NK-92 treated with Interleukin-12 subunit alpha and Interleukin-12 subunit beta, amount 100 ng/mL, for 24 hours (cell line): ENCODE measurements at places on chromosomes 7 and 10.

DNA sequence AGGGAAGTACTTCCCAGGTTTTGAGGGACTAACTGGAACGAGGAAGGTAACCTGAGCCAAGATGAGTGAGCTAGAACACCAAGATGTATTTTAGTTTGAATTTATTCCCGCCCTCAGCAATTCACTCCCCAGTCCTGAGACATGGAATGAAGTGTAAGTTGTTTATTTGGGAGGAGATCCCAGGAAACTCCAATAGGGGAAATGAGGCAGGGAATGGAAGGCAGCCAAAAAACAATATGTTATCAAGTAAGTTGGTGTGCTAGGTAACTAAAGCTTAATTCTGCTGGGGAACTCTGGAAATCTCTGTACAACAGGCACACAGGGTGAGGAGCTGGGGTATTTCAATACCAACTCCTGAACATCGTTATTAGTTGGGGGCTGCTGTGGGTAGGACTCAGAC, 189.7 kb upstream of the HDAC9 start:
- no peak for DNase-seq

- no peak for DNase-seq
Observed at GRCh38 chr7:148676291-148676690, 22.4 kb upstream of the CUL1 start.

DNA sequence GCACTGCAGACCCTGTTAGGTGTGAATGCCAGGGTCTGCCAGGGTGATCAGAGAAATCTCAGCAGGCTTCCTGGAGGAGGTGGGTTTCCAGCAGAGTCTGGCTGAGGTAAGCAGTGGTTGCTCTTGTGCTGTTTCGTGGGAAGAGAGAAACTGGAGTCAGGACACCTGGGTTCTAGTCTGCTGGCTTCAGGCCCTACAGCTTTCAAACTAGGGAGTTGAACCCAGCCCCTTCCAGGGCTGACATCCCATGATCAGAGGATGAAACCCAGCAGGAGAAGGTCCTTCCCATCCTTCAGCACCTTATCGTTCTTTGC, 116.8 kb downstream of the CDH23 start:
- no peak for DNase-seq

- no peak for DNase-seq
Observed at GRCh38 chr10:17698696-17699095, 53.3 kb upstream of the TMEM236 start.

DNA sequence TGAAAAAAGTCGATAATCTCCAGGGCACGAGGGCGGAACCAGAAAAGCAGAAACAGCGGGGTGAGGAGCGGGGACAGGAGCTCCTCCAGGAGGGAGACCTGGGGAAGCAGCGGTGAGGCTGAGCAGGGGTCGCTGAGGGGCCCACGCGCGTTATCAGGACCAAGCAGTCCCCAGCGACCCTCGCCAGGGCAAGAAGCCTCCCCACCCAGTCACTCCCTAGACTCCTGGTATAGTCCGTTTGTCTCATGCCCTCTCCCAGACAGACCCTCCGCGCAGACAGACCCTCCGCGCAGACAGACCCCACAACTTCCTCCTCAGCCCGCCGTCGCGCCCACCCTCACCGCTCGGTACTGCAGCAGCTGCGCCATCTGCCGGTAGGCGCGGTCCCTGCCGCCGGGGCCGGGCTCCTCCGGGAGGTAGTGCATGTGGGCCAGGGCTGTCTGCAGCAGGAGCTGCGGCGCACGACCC, 6.3 kb downstream of the ATG9B start:
- DNase-seq: no peak

GRCh38 chr10:38038107-38038931, 27.8 kb downstream of the ZNF33A start:
- no peak for DNase-seq

DNA sequence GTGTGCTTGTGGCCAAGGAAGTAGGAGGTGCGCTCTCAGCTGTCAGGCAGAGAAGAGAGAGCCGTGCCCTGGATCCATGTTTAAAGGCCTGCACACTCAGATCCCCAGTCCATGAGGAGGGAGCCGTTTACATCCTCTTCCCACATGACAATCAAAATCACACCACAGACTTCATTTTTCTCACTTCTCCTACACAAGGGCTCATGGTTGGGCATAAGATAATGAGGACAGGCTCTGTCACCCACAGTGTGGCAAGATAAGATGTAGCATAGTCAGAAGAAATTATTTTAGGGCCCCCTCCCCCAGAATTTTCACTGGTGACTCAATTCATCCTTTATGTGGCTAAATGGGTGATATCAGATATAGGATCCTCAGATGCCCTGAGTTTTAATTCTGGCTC, 35.9 kb upstream of the INHBA start:
- DNase-seq: no peak

DNA sequence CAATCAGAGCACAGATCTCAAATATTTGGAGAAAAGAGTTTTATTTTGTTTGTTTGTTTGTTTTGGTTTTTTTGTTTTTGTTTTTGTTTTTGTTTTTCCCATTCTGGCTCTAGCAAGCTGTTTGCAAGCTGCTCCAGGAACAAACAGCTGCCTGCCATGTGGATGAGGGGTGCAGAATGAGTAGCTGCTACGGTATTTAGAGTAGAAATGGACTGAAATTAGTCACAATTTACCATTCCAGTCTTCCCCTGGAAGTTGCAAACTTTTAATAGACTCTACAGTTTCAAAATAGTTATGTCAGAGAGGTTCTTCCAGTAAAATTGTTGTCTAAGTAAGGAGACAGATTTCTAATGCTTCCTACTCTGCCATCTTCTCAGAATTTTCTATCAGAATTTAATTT, 27.1 kb upstream of the TAS2R16 start:
- DNase-seq: no peak

DNA sequence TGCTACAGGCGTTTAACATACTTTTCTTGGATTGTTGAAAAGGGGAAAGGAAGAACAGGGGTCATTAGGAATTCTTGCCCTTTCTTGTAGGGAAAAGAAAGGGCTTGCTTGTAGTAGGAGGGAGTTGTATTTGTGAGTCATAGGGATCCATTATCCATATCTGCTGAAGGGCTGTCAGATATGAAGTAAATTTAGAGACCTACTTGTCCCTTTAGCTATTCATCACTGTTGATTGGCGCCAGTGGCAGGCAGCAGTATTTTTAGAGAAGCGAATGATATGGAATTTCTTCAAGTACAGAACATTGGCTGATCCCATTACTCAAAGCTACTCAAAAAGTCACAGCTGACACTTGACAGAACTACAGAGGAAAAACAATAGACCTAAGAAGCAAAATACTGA, 97.7 kb downstream of the CELF2 start:
- no peak for DNase-seq

DNA sequence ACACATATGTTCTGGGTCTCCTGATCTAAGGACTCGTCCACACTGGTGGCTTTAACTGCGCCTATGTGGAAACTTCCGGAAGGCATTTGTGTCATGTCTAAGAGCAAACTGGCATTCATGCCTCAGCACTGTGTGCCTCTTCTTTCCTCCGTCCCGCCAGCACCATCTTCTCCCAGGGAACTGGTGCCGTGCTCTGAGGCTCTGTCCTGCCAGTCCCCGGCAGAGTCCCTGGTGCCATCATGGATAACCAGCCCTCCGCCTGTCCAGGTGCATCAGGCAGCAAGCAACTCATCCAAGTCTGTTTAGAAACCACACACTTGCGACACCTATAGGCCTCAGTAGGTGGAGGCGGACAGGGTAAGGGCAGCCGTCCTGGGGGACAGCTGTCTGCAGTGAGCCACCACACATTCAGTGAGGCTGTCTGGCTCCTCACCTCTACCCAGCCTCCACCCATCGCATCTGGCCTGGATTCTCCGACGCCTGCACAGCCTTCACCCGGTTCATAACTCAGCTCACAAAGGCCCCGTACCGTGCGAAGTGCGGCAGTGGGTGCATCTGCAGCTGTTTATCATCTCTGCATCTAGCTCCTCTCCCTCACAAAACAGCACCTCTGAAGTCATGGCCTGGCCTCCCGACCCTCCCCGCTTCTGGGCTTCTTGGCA, 162.7 kb downstream of the DIP2C start:
- no peak for DNase-seq

- DNase-seq: no peak
Observed at GRCh38 chr7:151017370-151017952, 6.8 kb downstream of the ATG9B start.

DNA sequence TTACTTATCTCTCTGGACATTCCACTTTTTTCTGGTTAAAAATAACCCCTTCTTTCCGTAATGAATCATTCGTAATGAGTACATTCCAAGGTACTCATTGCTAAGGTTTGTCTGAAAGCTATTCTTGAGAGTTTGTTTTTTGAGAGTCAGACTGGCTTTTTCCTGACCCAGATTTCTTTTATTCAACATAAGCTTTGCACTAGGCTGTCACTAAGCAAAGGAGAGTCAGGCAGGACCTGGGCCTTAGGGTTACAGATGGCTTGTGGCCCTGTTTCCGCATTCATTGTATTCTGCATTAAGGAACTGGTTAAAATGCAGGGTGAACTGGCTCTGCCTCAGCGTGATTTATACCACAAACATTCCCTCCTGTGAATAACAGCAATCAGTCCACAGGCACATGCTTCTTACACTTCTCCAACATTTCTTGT, 84.1 kb downstream of the POM121L12 start:
- DNase-seq: no peak

- DNase-seq: peak; percentile 82
Observed at GRCh38 chr7:96321658-96322372, at the start of gene SLC25A13. Gene SLC25A13 (minus strand): TSS chr7:96322098. CDS start chr7:96321956, 142 bp downstream.

GRCh38 chr10:79445977-79446757, 743 bp upstream of the ZCCHC24 start:
- no peak for DNase-seq

DNA sequence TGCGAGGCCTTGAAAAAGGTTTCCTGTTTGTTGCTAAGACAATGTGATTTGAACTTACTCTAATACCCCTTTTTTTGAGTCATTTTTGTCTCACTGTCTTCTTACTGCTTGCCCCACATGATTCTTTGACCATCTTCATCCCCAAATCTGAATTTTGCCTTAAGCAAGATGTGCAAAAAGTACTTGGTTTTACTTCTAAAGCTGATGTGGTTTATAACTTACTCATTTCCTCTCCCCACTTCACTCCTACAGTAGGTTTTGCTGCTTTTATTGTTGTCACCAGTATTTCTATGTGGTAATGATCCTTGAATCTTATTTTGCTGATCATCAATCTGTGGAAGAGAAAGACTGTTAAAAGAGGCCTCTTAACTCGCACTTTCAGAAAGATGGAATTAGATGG, 396.4 kb downstream of the SDK1 start:
- DNase-seq: no peak

DNA sequence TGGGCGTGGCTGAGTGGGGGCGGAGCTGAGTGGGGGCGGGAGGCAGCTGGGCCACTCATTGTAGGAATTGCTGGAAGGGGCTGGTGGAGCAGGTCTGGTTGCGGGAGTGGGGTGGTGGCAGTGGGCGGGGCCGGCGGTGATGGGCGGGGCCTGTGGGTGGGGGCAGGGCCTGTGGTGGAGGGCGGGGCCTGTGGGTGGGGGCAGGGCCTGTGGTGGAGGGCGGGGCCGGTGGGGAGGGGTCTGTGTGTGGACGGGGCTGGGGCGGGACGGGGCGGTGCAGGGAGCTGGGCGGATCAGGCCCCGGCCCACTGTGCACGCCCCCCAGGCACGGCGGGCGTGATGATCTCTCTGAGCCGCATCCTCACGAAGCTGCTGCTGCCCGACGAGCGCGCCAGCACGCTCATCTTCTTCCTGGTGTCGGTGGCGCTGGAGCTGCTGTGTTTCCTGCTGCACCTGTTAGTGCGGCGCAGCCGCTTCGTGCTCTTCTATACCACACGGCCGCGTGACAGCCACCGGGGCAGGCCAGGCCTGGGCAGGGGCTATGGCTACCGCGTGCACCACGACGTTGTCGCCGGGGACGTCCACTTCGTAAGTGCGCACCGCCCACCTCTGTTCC, 14.0 kb downstream of the SLC29A4 start:
- no peak for DNase-seq

GRCh38 chr7:96539471-96539870, 170.2 kb downstream of the SEM1 start:
- no peak for DNase-seq

DNA sequence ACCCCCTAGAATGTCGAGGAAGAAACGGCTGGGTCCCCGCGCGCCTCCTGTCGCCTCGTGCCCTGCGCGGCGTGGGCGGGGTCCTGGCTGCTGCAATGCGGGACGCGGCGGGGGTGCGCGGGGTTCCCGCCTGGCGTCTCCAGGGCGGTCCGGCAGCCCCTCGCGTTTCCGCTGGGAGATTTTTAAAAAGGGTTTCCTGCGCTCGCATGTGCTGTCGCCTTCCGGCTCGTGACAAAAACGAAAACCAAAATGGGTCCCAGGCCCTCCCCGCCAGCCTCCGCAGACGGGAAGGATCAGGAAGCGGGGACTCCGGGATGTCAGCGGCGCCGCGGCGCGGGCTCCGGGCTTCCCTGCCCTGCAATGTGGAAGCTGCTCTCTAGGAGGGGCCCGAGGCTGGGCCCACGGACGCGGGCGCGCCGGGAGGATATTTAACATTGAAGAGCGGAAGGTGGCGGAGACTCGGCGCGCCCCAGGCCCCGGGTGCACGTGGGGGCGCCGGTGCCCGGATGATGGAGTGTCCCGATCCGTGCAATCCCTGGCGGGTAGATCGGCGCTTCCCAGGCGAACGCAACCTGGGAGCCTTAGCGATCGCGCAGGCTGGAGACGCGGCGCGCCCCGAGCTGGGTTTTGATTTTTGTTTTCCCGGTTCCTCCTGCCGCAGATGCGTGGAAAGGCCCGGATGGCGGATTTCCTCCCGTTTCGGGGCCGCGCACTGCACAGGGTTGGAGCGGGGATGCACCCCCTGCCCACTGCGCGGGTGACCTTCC, 1.0 kb downstream of the PFKP start:
- DNase-seq: peak; percentile 21

- no peak for DNase-seq
Observed at GRCh38 chr10:78508955-78509748, 475.5 kb downstream of the RPS24 start.
